Esophagus squamous epithelium (tissue), 5 donors: ENCODE measurements at places on chromosomes 5 and 9.

DNA sequence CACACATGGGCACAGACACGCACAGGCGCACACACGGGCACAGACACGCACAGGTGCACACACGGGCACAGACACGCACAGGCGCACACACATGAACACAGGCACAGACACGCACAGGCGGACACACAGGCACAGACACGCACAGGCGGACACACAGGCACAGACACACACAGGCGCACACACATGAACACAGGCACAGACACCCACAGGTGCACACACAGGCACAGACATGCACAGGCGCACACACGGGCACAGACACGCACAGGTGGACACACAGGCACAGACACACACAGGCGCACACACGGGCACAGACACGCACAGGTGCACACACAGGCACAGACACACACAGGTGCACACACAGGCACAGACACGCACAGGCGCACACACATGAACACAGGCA is 312.8 kb upstream of the IRX1 start:
- no peaks in the 10 kb centered on the region for H3K27me3 ChIP-seq
- DNase-seq, result no peak
- H3K4me1 ChIP-seq, result no peaks in the 10 kb centered on the region

GRCh38 chr5:113292462-113292861 is 142.3 kb downstream of the TSSK1B start:
- H3K4me1 ChIP-seq, result peaks cover 47% of the 10 kb centered on the region
- no peaks in the 10 kb centered on the region for H3K36me3 ChIP-seq
- no peaks in the 10 kb centered on the region for H3K27me3 ChIP-seq
- DNase-seq, result no peak
- no peak overlapping the region for H3K27ac ChIP-seq

- no peak overlapping the region for H3K4me3 ChIP-seq
- H3K36me3 ChIP-seq, result no peaks in the 10 kb centered on the region
- no peak overlapping the region for H3K27ac ChIP-seq
- H3K4me1 ChIP-seq, result peaks cover 4% of the 10 kb centered on the region
- DNase-seq, result no peak
- no peaks in the 10 kb centered on the region for H3K27me3 ChIP-seq
Observed at GRCh38 chr5:2686321-2687124, 65.0 kb downstream of the IRX2 start.

DNA sequence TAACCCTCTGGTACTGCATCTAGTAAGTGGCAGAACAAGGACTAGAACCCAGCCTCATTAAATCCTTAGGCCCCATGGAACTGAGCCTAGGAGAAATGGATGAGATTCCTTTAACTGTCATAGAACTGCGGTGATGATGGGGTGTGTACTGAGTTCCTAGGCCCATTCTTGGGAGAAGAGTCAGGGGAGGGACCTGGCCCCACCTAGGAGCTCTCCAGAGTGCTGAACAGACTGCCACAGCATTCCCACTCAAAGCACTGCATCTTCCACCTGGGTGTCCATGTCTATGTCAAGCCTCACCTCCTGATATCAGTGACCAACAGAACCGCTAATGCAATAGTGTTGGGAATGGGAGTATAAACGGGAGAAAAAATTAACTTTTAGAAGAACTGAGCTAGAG is 36.6 kb downstream of the TTLL11 start:
- H3K27me3 ChIP-seq, result no peaks in the 10 kb centered on the region
- no peak for DNase-seq
- H3K4me1 ChIP-seq, result no peaks in the 10 kb centered on the region
- no peaks in the 10 kb centered on the region for H3K36me3 ChIP-seq
- no peak overlapping the region for H3K27ac ChIP-seq

DNA sequence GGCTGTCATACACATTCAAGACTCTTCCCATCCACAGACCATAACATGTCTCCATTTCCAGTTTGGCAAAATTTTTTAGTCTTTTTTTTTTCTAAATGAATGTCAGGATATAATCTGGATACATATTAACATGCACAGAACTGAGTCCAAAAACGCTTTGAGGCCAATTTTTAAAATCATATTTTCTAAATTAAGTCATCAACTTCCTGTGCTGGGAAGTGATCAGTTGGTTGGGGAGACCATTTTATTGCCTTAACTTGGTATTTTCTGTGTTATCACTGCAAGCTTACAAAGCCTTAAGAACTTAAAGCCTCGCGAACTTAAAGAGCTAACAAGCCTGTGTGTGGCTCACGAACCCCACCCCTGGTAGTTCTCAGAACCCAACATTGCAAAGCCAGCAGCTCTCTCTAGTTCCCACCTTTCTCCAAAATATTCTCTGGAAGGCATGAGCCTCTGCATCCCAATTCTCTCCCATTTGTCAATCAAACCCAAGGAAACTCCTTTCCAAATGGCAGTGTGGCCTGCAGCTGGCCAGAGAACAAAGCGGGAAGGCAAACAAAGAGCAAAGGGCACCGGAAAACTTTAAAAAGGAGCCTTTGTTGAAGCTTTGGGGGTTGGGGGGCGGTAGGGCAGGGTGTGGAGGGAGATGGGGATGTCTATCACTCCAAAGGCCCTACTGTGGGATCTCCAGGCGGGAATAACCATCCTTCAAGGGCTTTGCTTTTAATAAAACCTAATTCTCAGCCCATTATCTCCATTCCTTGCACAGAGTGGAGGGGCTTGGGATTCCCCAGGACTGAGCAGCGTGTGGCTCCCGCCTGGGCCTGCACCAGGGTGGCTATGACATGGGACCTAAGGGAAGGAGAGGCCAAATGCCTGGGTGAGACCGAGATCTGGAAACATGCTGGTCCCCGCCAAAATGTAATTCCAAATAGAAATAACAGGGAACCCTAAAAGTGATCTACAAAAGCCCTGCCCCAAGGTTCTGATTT is 65.0 kb downstream of the ROR2 start:
- no peaks in the 10 kb centered on the region for H3K4me1 ChIP-seq
- no peak overlapping the region for H3K4me3 ChIP-seq
- H3K27ac ChIP-seq, result no peak overlapping the region
- no peak for DNase-seq

- peak overlapping the region; percentile 94 for H3K27ac ChIP-seq
- H3K4me1 ChIP-seq, result peaks cover 90% of the 10 kb centered on the region
- DNase-seq, result no peak
- no peaks in the 10 kb centered on the region for H3K27me3 ChIP-seq
- H3K4me3 ChIP-seq, result peak overlapping the region; percentile 97
- H3K36me3 ChIP-seq, result no peaks in the 10 kb centered on the region
Observed at GRCh38 chr9:136545692-136545964, 220 bp downstream of the NOTCH1 start.

GRCh38 chr9:38621434-38622287 is 1.3 kb upstream of the ANKRD18A start:
- H3K4me1 ChIP-seq, result peaks cover 26% of the 10 kb centered on the region
- H3K27me3 ChIP-seq, result peaks cover 15% of the 10 kb centered on the region
- H3K27ac ChIP-seq, result no peak overlapping the region
- H3K36me3 ChIP-seq, result no peaks in the 10 kb centered on the region
- DNase-seq, result no peak

GRCh38 chr5:144585681-144586080 is 415.0 kb downstream of the KCTD16 start:
- no peak for DNase-seq
- no peaks in the 10 kb centered on the region for H3K36me3 ChIP-seq
- H3K27ac ChIP-seq, result no peak overlapping the region
- H3K27me3 ChIP-seq, result no peaks in the 10 kb centered on the region

GRCh38 chr9:110255463-110256379 is 586 bp downstream of the TXN start:
- H3K36me3 ChIP-seq, result no peaks in the 10 kb centered on the region
- peak overlapping the region; percentile 76 for H3K4me3 ChIP-seq
- H3K27me3 ChIP-seq, result no peaks in the 10 kb centered on the region

GRCh38 chr9:88706193-88707113 is 171.5 kb downstream of the NXNL2 start:
- DNase-seq, result no peak
- H3K27me3 ChIP-seq, result no peaks in the 10 kb centered on the region
- H3K4me3 ChIP-seq, result no peak overlapping the region
- no peak overlapping the region for H3K27ac ChIP-seq
- no peaks in the 10 kb centered on the region for H3K4me1 ChIP-seq

- no peak for DNase-seq
- H3K36me3 ChIP-seq, result no peaks in the 10 kb centered on the region
- H3K4me3 ChIP-seq, result no peak overlapping the region
Observed at GRCh38 chr9:3894772-3895171, 369.0 kb upstream of the RFX3 start.

GRCh38 chr5:38433160-38433861 is 123.1 kb downstream of the LIFR start:
- H3K27ac ChIP-seq, result no peak overlapping the region
- H3K4me1 ChIP-seq, result peaks cover 8% of the 10 kb centered on the region
- no peak overlapping the region for H3K4me3 ChIP-seq
- no peak for DNase-seq

DNA sequence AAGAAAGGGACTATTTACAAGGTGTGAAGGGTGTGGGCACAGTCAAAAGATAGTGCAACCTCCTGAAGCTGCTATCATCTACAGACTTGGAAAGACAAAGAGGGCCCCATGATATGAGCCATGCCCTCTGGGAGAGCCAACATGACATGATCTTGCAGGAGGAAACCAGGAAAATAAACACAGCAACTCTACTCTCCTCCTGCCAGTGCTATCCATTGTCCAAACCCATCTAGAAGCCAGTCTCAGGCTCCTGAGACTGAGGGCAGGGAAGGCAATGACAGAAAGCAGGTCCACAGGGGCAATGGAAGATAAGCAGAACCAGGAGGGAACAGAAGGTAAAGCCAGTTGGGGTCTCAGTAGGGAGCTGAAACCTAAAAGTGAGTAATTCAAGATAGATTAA is 37.1 kb downstream of the PLPP1 start:
- H3K4me1 ChIP-seq, result peaks cover 4% of the 10 kb centered on the region
- no peak for DNase-seq
- no peak overlapping the region for H3K4me3 ChIP-seq
- no peaks in the 10 kb centered on the region for H3K27me3 ChIP-seq

DNA sequence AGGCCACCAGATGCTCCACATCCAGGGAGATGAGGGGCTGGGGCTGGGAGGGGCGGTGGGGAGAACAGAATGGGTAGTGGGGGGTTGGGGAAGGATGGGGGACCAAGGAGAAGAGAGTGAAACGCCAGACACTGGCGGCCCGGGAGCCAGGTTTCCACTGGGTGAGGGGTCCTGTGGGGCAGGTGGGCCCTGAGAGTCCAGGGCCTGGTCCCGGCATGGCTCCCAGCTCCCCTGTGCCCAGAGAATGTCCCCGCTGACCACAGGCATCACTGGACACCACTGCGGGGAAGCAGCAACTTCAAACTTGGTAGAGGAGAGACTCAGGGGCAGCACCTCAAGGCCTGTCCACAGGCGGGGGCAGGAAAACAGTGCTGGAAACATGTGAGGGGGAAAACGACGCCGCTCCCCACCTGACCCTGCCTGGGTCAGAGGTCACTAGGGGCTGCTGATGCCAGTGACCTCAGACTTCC is 13.2 kb downstream of the NINJ1 start:
- DNase-seq, result no peak
- H3K4me1 ChIP-seq, result peaks cover 11% of the 10 kb centered on the region
- no peak overlapping the region for H3K4me3 ChIP-seq
- H3K27me3 ChIP-seq, result no peaks in the 10 kb centered on the region
